ENCODE measurements at places on chromosomes 7 and 10. TPM values are rescaled to one million over a fixed set of nuclear protein-coding genes. Genes with fewer than 3 reads are reported as not detected.

PAPOLB gene
- not detected for total RNA-seq

MRLN gene
- total RNA-seq = not detected

GALNT17 gene
- not detected for total RNA-seq

HPSE2 gene
- total RNA-seq = not detected

EN2 gene
- total RNA-seq = not detected

DNA sequence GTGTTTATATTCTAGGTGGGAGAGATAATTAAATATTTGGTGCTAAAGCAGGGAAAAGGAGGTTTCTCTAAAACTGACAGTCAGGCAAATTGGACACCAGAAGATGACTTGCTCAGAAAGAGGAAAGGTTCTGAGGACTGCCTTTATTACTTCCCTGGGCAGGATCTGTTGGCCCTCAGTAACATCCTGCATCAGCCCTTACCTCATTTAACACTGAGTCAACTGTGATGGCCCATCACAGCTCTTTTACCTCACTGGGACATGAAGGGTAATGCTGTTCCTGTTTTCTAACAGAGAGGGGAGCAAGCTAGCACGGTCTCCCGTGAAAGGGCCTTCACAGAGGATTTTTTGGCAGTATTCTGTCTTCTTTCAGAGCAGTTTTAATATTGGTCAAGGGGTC is 12.0 kb downstream of the PPP1R17 start:
- DNase-seq = no peak

Data from activated CD4-positive, alpha-beta memory T cell treated with anti-CD3 and anti-CD28 coated beads, Interleukin-2, amount 10 ng/mL, durations not matched to agents 7 days and 5 days (primary cell).